ENCODE measurements at places on chromosomes 7 and 10.

DNA sequence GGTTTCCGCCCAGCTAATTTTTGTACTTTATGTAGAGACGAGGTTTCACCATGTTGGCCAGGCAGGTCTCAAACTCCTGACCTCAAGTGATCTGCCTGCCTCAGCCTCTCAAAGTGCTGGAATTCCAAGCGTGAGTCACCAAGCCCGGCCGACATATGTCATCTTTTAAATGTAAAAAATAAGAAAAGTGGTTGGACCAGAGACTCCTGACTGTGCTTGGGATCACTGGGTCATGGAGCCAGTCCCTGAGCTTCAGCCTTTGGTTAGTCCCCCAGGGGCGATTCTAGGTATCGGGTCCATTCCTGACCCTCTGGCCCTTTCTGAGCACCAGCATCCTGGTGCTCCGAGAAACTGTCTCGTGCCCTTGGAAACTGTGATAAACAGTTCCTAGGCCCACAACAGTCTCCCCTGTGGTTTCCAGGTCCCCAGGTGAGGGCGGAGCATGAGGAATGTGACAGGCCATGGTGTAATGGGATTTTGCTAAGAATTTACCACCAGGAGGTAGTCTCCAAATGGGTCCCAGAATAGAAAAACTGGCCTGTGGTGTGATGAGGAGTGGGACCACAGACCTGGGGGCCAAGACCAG is 32.8 kb downstream of the UBTD1 start:
- no peak for DNase-seq

- no peak for DNase-seq
Observed at GRCh38 chr10:16853201-16853600, 36.0 kb upstream of the RSU1 start.

GRCh38 chr7:106062006-106062405 is 50.1 kb downstream of the SYPL1 start:
- DNase-seq: no peak

DNA sequence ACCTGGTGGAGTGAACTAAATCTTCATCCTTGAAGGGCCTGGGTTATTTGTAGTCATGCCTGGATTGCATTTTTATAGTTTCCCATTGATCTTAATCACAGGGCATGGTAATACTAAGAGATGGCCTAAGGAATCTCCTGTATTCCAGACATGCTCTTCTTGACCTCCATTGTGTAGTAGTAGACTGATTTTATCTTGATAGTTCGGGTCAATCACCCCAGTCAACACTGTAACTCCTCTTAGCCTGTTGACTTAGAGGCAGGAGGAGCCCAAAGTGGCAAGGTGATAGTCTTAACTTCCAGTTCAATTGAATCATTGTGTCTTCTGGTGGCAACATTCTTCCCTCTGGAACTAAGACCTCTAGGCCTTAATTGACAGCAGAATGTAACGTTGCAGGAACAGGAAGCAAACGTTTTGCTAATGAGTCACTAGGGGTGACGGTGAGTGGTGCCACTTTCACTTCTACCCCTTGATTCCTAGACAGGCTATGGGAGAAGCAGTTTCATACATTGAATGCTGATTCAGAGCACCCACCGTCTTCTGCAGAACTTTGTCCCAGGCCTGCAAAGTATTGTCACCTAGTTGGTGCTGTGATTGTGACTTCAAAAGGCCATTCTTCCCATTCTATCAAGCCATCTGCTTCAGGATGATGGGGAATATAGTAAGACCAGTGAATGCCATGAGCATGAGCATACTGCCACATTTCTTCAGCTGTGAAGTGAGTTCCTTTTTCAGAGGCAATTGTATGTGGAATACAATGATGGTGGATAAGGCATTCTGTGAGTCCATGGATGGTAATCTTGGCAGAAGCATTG is 24.0 kb upstream of the PAPSS2 start:
- peak; percentile 7 for DNase-seq

- no peak for DNase-seq
Observed at GRCh38 chr7:155477476-155477875, 19.5 kb downstream of the EN2 start.

DNA sequence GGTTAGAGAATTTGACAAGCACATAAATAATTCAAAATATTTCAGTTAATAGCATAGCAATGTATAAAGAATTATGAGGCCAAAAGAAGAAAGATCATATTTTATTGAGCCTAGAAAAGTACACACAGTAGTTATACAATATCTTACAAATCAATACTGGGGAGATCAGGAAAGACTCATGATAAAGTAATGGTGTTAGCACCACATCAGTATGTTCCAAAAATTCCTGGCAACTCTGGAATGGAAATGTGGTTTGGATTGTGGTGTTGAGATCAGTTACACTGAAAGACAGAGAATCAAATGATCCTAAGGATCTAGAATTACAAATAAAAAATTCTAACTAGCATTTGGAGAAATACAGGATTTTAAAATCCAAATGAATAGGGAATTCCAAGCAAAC is 420.5 kb upstream of the CNTNAP2 start:
- no peak for DNase-seq

DNA sequence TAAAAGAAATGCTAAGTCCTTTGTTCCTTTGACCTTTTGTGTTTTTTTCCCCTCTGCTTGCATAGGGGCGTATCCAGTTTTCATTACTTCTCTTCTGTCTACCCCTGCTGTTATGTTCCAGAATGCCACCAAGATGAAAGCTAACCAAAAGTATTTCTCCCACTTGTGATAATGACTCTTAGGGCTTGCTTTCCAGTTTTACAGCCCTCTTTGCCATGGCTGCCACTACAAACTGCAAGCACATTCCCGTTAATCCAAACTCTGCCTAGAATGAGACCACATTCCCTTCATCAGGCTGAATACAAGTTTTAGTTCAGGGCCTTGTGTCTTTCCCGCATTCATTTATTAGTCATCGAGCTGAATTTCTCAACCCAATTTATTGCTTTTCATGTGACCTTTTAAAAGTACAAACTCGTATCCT is 23.6 kb upstream of the CD36 start:
- no peak for DNase-seq

- no peak for DNase-seq
Observed at GRCh38 chr7:15248514-15248913, 313.3 kb downstream of the AGMO start.

DNA sequence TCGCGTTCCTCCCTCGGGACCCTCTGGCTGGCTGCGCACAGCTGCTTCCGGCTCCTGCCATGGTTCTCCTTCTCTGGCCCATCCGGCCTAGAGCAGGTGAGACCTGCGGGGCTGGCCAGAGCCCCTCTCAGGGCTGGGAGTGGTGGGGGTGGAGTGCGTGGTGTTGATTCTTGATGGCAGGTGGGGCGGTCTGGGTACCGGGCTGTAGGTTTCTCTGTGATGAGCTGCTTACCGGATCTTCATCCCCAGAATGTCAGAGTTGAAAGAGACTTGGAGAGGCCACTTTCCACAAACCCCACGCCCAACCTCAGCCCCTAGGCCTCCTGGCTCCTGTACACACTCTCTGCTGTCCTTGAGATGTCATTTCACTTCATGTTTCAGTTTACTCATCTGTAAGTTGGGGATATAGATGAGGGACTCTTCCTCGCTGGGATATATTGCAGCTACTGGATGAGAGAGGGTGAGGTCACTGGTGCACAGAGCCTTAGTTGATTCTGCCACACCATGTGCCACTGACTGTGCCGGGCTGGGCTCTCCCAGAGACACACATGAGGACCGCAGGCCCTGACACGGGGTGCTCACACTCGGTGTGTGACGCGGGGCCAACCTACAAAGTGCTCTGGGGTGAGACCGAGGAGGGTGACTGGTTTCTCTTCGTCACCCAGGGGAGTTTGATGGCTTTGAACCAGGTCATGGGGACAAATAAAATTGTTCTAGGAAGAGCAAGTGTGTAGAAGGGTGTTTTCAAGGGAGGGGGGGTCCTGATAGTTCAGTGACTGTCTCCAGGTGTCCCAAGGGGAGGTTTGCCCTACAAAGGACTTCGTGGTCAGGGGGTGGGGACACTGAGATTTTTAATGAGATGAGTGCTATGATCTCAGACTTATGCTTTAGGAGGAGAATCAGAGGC is 29.5 kb downstream of the ZNF775 start:
- DNase-seq: no peak

DNA sequence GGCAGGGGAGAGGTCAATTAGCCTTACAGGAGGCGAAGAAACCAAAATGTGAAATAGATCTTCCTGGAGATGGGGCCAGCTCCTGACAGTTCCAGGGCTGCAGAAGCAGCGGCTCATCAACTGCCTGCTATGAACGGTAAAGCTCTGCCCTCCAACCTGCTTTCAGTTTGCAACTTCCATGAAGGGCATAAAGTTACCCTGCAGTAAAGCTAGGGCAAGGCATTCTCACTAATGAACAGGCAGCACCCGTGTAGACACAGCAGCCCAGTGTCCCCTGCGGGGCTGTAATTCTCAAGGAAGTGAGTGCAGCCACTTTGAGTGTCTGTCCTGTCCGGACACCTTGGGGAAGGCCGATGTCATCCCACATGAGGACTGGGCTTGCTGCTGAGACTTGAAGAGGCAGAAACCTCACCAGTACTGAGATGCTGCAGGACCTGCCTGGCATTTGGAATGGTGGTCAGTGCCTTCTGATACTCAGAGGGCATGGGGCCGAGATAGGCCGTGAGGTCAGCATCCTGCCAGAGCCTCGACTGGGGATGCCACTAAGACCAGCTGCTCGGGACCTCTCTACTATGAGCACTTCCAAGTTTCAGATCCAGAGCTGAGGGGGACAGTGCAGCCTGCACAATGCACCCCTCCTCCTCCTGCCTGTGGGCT is 26.1 kb upstream of the C10orf53 start:
- DNase-seq: no peak

DNA sequence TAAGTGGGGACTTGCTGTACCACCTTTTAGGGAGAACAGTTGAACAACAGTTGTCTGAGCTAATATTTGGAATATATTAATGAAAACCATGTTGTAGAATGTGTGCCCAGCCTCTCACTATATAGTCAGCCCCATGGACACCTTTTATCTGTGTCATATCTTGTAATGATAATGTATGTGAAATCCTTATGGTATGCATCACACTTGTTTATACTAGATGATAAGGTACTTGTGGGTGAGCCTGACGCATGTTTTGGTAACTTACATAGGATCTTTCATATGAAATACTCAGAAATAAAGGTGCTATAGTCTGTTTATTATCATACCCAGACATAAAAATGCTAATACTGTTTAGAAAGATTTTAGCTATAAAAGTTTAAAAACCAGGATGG is 32.8 kb downstream of the CAMK1D start:
- DNase-seq: no peak

DNA sequence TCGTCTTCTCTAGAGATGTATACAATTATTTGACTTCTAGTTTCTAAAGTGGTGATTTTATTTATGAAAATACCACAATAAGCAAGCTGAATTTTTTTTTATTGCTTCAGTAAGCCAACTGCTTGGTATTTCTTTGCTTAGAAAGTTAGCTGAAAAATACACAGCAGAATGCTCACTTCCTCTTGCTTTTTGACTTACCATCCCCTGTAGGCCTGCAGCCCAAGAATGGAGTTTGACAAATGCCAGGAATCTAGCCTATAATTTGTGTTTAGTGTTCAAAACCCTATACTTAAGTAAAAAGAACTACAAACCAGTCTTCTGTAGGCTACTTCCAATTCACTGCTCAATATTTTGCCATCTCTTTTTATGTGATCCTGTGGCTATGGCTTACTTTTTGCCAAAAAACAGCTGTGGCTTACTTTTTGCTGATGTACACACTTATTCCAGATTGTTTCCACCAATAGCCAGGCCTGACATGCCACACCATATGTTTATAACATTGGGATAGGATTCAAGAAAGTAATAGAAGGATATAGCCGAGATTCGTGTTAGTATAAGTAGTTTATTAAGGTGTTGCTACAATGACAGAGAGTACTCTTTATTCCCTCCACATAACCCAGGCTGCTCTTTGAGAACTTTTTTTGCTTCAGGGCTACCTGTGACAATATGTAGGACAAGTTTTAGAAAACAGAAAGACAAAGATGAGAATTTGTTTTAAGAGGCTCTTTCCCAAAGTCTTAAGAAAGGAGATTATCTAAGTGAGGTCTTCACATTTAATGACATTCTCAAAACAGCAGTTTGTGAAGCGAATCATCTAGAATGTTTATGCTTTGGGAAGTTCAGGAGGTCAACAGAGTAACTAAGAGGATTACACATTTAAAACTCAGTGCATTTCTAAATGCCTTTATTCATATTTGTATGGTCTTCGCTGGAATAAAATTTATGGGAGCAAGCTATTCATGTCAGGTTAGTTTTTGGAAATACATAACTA is 263.9 kb upstream of the FZD1 start:
- no peak for DNase-seq

DNA sequence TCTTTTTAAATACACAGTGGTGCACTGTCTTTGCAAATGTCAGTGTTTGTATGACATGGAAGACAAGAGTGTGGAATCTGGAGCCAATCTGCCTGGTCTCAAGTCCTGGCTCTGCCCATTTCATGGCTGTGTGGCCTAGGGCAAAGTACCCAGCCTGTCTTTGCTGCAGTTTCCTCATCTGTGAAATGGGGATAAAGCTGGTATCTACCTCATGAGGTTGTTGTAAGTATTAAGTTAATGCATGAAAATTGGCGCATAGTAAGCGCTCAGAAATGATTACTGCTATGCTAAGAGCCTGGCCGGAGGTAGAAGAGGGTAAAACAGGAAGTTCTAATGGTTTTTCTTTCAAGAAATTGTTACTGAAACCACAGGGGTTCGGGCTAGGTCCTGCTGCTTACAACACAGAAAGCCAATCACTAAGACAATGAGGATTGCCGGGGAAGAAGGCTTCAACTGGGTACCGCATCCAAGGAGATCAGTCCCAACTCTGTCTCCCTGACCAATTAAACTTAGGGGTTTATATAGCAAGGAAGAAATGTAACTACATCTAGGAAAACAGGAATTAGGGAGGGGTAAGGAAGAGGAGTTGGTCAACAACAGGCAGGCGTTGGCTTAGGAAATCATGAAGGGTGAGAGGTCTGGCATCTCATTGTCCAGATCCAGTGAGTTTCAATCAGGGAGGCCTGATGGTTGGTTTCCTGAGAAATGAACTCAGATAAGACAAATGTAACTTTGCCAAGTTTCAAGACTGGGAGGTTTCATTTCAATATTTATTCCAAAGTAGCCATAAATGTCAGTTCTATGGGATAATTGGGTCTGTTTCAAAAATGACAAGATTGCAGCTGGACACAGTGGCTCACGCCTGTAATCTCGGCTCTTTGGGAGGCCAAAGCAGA is 57.0 kb downstream of the CHST3 start:
- DNase-seq: no peak

Measured in stimulated activated CD4-positive, alpha-beta T cell treated with anti-CD3 and anti-CD28 coated beads, Interleukin-4, amount 100 ng/mL, for 4 hours (primary cell).